Body of pancreas (tissue), 4 donors: ENCODE measurements at places on chromosomes 2 and 18.
A peak's percentile ranks its signal among the peaks of the same experiment; 100 is the strongest.

DNA sequence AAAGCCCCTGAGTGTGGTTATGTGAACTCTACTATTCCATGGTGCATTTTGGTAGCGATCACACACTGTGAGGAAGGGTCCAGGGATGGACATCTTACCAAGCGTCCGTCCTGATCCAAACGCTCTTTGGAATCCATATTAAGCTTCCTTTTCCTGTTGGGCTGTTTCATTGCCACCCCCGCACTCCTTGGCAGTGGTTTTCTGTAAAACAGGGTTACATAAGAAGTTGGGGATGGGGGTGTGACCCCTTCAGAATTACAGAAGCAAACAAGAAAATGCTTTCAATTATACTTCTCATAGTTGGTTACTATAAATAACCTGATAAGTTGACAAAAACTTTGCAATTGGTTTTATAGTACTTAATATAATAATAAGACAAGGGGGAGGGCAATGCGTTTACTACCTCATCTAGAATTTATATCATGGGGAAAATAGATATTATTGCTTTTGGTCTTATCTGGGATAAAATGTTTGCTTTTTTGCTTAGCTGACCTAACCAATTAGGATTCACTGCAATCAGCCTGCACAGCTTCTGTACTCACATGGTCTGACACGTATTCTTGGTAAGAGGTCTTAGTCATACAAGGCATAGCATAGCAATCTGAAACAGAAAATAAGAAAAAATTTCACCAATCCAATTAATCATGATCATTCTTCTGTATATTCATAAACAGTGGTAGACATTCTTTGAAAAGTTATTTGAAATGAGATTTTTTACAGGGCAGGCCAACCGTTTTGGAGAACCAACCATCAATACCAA is 103.1 kb downstream of the L3MBTL4 start:
- DNase-seq = no peak

GRCh38 chr18:63963615-63964256 is 6.1 kb upstream of the SERPINB8 start:
- peak; percentile 67 for DNase-seq

GRCh38 chr18:54608028-54608642 is 17.1 kb downstream of the DYNAP start:
- no peak for DNase-seq

- DNase-seq = no peak
Measured at GRCh38 chr2:62505109-62505749, 766 bp downstream of the TMEM17 start.

DNA sequence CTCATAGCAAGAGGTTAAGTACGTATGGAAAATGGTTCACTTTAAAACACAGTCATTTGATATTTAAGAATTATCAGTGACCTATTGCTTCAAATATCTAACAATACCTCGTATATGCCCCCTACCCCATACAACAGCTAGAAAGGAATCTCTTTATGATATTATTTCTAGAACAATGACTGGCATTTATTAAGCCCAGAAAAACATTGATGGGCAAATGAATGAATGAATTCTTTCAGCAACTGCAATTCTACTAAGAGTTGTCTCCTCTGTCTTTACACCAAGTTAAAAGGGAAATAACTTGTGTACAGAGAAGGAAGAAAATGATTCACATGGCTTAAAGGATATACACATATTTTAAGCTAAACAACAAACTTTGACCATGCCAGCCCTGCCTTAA is 384.7 kb downstream of the ERBB4 start:
- DNase-seq = no peak

GRCh38 chr2:131517106-131517831 is 10.4 kb upstream of the CCDC74A start:
- DNase-seq = no peak

- no peak for DNase-seq
Measured at GRCh38 chr18:45439851-45440645, 175.2 kb upstream of the SLC14A2 start.

- DNase-seq = no peak
Measured at GRCh38 chr2:25620077-25620476, 53.3 kb downstream of the DTNB start.

- DNase-seq = no peak
Measured at GRCh38 chr2:131543385-131543891, 15.8 kb downstream of the CCDC74A start.

GRCh38 chr2:121910139-121910538 is 154.7 kb downstream of the TSN start:
- DNase-seq = no peak

DNA sequence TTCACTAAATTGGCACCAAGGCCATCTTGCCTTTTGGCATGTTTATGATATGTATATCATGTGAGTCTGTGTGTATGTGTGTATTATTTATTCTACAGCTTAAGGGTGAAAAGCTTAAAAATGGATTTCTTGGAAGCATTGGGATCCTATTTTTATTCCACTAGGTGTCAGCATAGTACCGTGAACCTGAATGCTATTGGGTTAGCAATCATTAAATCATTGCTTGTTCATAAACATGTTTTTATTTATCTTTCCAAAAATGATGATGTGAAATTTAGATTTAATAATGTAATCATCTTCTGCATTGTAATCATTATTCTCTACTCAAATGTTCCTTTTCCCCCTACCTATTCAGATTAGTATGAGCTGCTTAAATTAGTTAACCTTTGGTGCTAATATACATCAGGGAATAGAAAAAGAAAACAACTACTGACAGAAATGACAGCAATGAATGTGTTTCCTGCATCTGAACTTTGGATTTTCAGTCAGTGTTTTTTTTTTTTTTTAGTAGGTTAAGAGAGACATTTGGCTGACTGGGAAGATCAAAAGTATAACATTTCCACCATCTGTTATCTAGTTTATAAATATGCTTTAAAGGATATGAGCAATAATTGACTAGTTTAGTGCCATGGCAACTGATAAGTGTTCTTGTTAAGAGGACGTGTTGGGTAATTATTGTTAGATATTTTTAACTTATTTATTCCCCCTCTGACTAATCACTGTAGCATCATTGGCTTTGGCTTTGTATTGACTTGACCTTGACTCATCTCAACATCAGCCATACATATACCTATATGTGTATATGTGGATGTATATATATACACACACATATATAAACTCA is 14.1 kb upstream of the ZSWIM2 start:
- no peak for DNase-seq

GRCh38 chr2:55965276-55965675 is 41.7 kb upstream of the EFEMP1 start:
- DNase-seq = no peak

- no peak for DNase-seq
Measured at GRCh38 chr18:37124516-37124915, 295.6 kb downstream of the KIAA1328 start.

GRCh38 chr2:217971166-217971565 is 31.6 kb downstream of the TNS1 start:
- DNase-seq = no peak

DNA sequence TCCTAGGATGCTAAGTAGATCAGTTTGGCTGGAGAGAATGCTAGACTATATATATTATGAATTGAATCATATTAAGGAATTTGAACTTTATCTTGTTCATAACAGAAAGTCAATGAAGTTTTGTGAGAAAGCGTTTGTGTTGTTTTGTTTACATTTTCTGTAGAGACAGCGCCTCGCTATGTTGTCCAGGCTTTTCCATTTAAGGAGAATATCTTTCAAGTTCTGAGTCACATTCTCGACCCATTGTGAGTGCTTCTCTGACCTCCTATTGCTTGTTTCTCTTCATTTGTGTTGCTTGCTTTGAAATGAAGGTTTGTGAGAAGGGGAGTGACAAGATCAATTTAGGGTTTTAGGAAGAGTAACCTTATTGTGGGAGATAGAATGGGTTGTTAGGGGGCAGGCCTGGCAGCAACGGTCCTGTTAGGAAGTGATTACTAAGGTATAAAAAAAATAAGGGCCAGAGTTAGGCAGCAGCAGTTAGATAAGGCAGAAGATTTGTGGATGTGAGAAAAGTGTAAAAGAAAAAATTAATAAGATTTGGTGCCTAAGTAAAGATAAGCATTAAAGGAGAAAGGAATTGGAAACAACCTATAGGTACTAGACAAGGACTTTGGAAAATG is 47.6 kb upstream of the ACVR1 start:
- DNase-seq = no peak

GRCh38 chr2:70516596-70516995 is 37.0 kb downstream of the TGFA start:
- no peak for DNase-seq

DNA sequence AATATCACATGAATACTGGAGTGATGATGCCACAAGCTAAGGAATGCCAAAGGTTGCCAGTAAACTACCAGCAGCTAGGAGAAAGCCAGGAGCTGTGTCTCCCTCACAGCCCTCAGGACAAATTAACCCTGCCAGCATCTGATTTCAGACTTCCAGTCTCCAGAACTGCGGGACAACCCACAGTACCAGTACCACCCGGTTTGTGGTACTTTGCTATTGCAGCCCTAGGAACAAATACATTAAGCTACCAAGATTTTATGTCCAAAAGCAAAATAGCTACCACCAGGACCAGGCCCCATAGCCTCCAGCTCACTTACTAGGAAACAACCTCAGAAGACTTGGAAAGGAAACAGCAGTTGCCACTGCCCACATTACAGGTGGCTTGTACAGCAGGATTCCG is 10.0 kb downstream of the PID1 start:
- DNase-seq = no peak

GRCh38 chr2:51866361-51866760 is 834.4 kb upstream of the NRXN1 start:
- DNase-seq = no peak

GRCh38 chr18:57881818-57882413 is 78.8 kb upstream of the ATP8B1 start:
- DNase-seq = peak; percentile 77

- no peak for DNase-seq
Measured at GRCh38 chr2:128611421-128612320, 293.0 kb upstream of the HS6ST1 start.

DNA sequence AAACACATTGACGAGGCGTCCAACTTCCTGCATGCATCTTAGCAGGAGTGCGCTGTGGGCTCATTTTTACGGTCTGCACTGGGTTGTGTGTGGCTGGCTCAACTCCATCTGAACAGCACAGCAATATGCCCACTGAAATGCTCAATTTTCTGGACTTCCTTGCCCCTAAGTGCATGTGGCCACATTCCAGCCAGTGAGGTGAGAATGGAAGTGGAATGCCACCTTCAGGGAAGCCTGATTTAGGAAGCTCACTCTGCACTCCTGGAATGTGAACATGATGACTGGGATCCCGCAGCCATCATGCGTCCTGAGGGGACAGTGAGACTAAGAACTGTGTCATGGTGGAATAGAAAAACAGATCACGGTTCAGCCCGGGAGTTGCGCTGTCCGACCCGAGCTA is 76.2 kb downstream of the PSMG2 start:
- no peak for DNase-seq

DNA sequence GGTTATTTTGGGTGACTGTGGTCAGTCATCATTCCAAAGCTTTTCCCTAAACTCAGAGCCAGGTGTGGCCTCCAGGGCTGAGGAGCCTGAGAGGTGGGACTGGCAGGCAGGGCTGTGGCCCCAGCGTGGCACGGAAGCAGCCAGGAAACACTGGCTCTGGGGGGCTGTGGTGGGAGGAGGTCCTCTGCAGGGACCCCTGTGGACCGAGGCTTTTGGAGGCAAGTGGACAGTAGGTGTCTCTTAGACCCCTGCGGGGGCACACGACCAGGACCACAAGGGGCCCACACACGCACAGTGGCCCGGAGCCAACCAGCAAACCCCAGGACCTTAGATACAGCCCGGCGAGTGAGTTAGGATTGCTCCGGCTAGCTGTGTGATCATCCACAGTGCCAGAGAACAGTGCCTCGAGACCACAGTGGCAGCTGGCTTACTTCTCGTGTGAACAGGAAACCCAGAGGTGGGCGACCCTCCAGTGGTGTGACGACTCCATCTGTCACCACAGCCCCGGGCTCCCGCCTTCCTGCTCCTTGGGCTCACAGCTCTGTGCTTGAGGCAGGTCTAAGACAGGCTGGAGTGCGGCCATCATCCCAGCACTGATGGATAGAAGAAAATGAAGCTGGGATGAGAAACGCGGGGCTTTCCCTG is 1.6 kb upstream of the RTP5 start:
- no peak for DNase-seq

DNA sequence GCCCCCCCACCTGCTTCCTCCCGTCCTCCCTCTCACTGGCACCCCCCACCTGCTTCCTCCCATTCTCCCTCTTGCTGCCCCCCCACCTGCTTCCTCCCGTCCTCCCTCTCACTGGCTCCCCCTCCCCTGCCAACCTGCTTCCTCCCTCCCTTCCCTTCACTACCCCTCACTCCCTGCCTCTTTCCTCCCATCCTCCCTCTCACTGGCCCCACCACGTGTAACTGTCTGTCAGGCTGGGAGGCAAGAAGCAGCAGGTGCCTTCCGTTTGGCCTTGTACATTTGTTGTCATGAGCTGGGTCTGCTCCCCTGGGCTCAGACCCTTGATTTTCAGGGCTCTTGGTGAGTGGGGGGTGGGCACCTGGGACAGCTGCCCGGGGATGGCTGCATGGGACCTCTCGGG is 19.1 kb downstream of the RTP5 start:
- DNase-seq = no peak

- DNase-seq = peak; percentile 42
Measured at GRCh38 chr2:219289537-219290361, 10.6 kb downstream of the DNAJB2 start.

DNA sequence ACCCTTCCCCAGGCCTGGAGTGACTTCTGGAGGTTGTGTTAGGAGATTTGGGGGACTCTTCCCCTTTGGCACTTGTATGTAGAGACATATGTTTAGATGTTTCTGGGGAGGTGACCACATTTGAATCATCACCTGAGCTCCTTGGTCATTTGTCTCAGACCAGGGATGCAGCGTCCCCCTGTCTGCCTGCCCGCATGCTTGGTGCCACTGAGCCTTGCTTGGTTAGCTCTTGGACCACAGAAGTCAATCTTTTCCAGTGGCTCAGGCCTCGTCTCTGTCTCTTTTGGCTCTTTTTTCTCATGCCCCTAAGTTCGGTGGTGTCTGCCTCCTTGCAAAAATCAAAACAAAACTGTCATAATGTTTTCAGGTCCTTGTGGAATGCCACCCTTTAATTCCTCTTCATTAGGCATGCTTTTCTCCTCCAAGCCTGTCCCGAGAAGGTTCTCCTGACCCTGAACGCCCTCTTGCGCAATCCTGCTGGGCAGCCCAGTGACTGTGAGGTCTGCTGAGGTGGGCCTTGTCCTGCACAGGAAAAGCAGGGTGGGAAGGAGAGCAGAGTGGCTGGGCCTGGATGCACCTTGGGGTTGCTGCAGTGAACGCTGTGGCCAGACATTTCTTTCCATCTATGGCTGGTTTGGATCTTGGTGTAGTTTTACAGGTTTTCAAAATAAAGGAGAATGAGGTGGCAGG is 24.9 kb downstream of the GLI2 start:
- no peak for DNase-seq

DNA sequence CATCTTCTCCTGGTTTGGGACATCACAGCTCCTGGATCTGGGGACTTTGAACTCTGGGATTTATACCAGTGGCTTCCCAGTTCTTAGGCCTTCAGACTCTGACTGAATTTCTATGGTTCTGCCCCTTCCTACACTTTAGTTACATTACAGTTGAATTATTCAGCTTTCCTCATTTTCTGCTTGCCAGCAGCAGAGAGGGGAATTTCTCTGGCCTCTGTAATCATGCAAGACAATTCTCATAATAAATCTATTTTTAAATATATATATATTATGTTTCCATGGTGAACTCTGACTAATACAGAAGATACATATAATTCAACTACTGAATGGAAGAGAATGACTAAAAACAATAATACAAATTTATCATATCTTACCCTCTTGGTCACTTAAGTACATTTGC is 1478.6 kb upstream of the ACVR2A start:
- no peak for DNase-seq
